ENCODE measurements at places on chromosomes 2 and 18.

DNA sequence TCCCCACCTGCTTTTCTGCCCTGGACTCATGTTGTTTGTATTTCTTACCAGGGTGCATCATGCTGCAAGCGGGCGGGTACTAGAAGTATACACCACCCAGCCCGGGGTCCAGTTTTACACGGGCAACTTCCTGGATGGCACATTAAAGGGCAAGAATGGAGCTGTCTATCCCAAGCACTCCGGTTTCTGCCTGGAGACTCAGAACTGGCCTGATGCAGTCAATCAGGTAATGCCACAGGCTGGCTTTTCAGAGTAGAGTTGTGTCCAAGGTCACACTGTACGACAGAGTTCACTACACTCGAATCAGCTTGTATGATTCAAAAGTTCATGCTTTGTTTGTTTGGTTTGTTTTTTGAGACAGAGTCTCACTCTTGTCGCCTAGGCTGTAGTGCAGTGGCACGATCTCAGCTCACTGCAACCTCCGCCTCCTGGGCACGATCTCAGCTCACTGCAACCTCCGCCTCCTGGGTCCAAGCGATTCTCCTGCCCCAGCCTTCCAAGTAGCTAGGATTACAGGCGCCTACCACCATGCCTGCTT lies 19.4 kb downstream of the SRSF7 start:
- no peak for DNase-seq

DNA sequence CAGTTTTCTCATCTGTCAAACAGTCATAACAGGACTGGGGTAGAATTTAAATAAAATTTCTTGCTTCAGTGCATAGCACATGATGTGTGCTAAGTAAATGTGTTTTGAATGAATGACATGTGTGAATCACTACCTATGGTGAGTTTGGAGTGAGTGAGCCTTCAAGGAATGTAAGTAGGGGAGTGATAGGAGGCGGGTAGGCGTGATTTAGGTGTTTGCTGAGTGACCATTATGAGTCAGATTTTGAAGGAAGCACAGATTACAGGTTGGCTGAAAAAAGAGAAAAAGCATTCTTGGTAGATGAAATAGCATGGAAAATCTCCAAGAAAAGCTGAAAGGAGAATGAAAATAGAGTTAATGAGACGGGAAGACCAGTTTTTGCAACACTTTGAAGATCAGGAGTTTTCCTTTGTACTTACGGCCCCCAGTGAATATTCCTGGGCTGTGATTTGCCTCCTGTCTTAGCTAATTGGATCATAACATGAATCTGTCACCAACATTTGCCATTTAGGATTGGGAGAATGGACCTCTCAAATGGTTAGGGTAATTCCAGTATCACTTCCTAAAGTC lies 136.9 kb upstream of the GATA6 start:
- no peak for DNase-seq

DNA sequence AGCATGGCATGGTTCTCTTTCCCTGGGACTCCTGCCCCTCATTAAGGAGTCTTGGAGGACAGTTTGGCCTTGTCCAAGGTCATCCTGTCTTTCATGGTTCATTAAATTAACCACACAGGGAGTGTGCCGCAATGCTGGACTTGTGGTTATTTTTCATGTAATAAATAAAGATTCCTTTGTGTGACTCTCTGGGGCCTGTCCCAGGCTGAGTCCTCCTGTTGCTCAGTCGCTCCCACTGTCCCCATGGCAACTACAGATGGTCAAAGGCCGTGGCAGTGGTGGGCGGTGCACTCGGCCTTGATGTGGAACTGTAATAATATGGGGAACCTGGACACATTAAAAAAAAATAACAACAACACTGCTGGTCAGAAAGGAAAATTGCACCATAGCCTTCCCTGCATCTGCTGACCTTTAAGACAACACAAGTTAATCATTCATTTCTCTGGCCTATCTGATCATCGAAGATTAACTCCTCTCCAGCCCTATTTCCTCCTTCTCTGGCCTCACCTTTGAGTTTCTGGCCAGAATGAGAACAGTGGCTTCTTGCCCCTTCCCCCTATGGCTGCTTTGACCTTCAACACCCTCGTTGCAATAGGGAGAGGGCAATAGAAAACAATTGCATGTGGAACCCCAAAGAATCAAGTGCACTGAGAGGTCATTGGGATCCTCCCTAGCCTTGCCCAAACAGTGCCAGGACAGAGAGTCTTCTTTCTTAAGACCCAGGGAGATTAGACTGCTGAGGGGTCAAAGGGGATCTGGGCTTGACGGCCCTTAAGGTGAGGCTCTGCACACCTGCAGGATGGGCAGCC lies 44.7 kb downstream of the PSD4 start:
- DNase-seq, result no peak

DNA sequence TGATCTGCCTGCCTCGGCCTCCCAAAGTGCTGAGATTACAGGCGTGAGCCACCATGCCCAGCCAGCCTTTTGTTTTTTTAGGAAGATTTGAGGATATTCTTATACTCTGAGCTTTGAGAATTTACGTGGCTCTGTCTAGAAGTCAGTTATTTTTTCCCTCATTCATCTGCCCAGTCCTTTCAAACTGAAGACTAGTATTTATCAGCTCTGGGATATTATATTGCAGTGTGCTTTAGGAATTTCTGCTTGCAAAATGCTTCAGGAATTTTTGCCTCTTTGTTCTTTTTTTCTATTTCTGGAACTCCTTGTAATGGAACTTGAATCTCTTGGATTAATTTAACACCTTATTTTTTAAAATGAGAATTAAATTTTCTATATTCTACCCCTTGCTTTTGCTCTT lies 22.6 kb downstream of the ACSL3 start:
- no peak for DNase-seq

- DNase-seq, result no peak
Measured at GRCh38 chr18:55179425-55179824, 220.2 kb upstream of the CCDC68 start.

DNA sequence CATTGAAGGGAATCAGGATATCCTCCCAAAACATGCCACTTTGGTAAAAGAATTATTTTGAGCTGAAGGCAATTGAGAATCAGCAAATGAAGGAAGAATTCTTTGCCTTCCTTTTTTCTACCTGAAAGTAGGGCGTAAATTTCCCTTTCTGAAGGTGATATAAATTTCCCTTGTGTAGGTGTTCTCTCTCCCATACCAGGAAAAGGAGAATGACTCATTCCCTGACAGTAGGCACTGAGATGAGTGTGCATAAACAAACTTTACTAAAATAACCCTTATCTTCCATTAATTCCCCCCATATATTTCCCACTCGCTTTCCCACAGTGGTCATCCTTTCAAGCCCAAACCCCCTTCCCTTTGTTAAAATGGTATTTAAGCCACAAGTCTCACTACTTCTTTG lies 1339.0 kb downstream of the LRP1B start:
- DNase-seq, result no peak

DNA sequence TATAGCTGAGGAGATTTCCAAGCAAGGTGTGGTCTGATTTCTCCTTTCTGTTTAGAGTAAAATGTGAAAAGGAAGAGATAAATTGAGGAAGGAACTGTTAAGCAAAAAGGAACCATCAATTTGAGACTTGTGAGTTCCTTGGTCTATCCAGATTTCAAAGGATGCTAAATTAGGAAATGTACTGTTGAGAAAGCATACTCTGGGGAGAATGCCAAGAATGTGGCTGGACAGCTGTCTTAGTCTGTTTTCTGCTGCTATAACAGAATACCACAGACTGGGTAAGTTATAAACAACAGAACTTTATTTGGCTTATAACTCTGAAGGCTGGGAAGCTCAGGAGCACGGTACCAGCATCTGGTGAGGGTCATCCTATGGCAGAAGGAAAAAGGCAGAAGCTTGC lies 1097.2 kb downstream of the TDRD15 start:
- no peak for DNase-seq

GRCh38 chr18:77876319-77876865 lies 626.7 kb downstream of the GALR1 start:
- no peak for DNase-seq
